ENCODE measurements at places on chromosomes 1 and 21.

GRCh38 chr21:21232320-21232719 is 234.1 kb downstream of the NCAM2 start:
- DNase-seq: no peak

GRCh38 chr1:235946571-235946981 is 79.9 kb upstream of the LYST start:
- no peak for DNase-seq

DNA sequence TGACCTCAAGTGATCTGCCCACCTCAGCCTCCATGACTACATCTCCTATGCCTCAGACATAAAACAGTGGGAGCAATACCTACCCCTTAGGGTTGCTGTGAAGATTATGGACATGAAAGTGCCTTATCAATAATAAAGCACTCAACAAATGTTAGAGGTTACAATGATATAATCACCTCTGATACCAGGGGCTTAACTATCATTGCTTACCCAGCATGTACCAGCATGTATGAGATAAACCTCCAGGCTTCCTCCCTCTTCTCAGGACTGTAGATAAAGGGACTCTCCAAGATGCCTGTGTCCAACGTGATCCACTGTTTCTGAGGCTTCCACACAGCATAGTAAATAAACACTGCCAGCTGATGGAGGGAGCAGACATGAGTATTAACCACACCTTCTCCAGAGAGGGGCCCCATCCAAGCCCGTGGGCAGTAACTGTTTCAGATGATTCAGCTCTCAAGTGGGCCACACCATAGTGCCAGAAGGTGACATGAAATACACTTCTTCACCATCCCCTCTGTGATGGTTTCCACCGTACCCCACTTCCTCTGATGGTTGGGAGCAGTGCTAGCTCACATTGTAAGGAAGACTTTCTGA is 26.2 kb downstream of the RHBDL2 start:
- DNase-seq: no peak

GRCh38 chr1:222852326-222852725 is 37.5 kb downstream of the DISP1 start:
- DNase-seq: no peak

DNA sequence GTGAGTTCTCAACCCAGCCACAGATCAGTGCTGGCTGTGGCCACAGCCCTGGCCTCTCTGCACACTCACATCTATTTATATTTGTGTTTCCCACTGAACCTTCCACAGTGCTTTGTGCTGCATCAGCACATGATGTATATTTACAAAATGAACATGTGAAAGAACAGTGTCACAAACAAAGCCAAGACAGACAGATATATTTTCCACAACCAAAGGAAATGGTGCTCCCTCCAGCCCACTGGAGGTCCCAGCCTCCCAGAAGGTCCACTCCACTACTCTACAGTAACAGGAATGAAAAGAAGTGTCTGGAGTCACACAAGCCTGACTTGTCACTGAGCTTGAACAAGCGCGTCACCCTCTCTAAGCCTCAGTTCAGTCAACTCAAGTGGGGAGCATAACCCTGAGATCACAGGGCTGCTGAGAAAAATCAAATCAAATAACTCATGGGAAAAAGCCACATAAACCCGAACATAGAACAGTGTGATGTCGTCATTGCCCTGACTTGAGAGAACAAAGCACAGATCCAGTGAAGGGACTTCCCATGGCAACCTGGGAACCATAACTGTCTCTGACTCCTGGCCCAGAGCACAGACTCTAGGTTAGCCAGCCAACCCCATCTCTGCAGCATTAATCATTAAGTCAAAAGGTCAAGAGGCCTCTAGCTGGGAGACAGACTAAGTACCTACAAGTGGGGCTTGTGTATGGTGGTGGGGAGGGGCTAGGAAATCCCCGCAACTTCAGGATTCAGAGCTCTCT is 121.2 kb downstream of the TRABD2B start:
- no peak for DNase-seq

- no peak for DNase-seq
These were observed 34.1 kb upstream of the H6PD start for GRCh38 chr1:9200441-9200840.

GRCh38 chr1:107244709-107245500 is 104.1 kb downstream of the NTNG1 start:
- DNase-seq: no peak

GRCh38 chr1:8133190-8133589 is 107.1 kb upstream of the ERRFI1 start:
- DNase-seq: no peak

- DNase-seq: no peak
These were observed 53.3 kb downstream of the GATAD2B start for GRCh38 chr1:153869486-153869885.

GRCh38 chr1:45370575-45370974 is 30.3 kb upstream of the MUTYH start:
- DNase-seq: no peak

DNA sequence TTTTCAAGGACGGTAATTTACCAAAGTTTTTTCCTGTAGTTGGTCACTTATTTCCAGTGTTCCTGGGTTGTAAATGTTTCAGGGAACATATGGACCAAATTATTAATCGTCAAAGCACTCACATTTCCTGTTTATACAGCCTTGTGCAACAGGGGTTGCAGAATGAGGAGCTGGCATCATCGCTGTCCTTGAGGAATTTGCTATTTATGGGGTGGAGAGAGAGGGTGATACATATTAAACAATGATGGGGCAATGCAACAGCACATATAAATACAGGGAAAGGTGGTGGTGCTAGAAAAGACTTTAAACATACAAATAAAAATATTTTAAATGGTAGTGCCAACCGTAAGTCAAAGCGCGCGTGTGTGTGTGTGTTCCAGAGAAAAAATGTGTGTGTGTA is 369.8 kb downstream of the NPHP4 start:
- no peak for DNase-seq

DNA sequence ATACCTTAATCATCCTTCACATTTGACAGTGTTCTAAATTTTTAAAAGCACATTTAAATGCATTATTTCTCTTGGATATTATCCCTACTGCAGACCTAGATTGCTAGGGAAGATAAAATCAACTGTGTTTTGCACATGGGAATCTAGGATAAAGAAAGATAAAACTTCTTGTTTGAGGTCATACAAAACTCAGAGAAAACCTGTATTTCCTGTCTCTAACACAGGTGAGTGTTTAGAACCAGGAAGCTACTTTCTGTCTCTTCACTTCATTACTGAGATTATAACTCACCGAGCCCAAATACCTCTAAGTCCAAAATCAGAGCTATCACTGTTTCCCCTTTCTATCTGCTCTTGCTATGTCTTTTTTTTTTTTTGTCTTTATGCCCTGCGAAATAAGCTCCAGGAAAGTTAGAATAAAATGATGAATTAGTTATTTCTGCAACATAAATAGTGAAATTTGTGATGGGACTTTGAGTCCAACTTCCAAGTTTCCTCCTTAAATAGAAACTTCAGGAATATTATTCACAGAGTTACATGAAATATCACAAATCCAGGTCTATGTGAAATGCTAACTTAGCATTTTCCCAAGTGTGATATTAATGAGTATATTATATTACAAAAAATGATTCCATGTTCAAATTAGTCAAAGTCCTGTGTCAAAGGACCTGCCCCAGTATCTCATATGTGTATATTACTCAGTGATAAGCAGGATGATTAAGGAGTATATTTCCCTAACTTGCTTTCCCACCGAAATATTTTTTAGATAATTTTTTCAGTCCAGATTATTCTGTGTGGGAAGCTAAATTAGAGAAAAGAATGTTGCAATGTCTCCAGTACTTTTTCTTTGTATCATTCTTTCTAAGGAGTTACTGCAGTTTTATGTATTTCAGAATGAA is 226.4 kb downstream of the PLA2G4A start:
- no peak for DNase-seq

- peak; percentile 39 for DNase-seq
These were observed 296.1 kb downstream of the PTPRC start for GRCh38 chr1:198934901-198935305.

GRCh38 chr1:179632868-179633267 is 41.2 kb downstream of the TDRD5 start:
- DNase-seq: no peak

- DNase-seq: peak; percentile 21
These were observed 138.5 kb downstream of the CLIC6 start for GRCh38 chr21:34807146-34807880.

DNA sequence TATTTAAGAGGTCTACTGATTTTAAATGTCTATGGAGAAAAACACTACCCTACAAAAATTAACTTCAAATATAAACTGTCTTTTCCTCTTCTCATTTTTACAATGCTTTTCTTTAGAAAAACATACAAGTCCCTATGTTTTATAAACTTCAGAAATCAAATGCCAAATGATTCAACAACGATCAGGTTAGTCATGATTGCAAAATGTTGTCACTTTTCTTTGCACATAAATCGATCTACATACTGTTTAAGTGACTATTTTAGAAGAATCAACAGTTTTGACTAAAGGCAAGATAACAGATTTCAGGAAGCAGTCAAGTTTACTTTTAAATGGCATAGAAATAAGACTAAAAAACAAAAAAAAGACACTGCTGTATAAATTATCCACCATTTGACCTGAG is 168.7 kb downstream of the GPATCH2 start:
- no peak for DNase-seq

- no peak for DNase-seq
These were observed 8.5 kb downstream of the GNG12 start for GRCh38 chr1:67824766-67825165.

DNA sequence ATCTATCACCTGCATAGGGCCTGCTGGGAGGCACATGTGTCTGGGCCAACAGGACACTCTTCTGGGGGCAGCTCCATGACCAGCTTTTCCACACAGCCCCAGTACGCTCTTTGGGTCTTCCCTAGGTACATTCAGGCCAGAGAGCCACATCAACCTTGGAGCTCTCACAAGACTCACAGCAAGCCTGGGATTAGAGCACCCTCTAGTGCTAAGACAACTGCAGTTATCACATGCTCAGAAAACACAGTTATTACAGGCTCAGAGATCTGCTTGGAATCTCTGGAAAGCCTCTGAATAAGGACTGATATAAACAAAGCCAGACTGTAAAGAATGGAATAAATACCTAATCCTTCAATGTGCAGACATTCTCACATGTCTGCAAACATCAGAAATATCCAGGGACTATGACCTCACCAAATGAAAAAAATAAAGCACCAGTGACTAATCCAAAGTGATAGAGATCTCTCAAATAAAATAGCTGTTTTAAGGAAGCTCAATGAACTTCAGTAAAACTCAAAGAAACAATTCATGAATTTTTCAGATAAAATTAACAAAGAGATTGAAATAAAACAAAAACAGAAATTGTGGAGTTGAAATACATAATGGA is 563.9 kb upstream of the NR5A2 start:
- DNase-seq: no peak

- DNase-seq: no peak
These were observed 9.0 kb downstream of the ZNF697 start for GRCh38 chr1:119639109-119639508.

GRCh38 chr1:214966346-214966745 is 116.2 kb upstream of the KCNK2 start:
- no peak for DNase-seq

- DNase-seq: no peak
These were observed 1.8 kb upstream of the C1orf74 start for GRCh38 chr1:209786146-209786545.

DNA sequence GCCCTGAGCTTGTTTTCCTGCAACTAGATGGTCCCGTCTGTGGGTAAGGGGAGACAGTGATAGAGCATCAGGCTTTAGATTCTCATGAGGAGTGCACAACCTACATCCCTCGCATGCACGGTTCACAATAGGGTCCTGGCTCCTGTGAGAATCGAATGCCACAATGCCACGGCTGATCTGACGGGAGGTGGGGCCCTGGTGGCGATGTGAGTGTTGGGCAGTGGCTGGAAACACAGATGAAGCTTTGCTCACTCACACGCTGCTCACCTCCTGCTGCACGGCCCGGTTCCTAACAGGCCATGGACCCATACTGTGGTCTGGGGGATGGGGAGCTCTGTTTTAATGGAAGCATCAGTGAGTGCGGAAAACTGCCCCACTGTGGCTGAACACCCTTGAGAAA is 35.8 kb upstream of the TTC34 start:
- DNase-seq: no peak

DNA sequence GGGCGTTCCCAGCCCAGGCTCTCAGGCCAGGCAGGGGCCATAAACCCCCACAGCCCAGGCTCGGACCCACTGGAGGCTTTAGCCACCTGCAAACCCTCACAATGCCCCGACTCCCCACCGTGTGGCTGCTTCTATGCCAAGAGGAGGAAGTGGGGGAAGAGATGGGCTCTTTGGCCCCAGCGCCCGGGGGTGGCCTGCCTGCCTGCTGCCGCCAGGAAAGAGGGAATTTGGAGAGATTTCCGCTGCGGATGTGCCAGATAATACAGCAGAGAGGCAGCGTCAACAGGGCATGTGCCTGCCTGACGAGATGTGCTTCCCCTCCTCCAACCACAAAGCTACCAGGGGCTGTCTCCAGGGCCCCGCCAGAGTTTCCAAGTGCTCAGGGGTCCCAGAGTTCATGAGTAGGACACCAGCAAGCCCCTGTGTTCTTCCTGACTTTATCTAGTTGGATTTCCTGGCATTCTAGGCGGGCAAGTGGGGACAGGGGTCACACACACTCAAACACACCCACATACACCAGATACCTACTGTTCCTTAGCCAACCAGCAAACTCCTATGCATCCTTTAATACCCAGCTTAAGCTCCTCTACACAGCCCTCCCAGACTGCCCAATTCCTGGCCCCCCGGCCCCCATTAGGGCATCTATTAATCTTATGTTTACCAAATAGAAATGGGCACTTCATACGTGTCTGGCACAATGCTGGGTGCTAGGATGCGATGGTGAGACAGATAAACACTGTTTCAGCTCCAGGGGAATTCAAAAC is 14.1 kb downstream of the EPHA2 start:
- DNase-seq: no peak

- no peak for DNase-seq
These were observed 4.6 kb downstream of the RAB3GAP2 start for GRCh38 chr1:220267630-220268029.

DNA sequence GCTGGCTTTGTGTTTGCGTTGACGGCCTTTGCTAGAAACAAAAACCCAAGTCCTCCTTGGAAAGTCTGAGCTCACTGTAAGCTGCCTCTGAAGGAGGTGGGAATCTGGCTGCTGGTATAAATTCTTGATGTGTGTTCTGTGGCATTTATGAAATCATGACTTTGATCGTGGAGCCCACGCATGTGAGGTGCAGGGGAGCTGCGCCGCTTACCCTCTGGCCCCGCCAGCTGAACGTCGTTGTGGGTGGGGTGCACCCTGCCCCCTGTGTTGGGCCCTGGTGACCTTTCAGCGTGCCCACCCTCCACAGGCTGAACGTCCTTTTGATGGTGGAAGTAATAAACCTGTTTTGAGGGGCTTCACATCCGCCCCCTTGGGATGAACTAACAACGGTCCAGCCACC is 21.2 kb upstream of the DIP2A start:
- DNase-seq: no peak

GRCh38 chr1:221439747-221440501 is 302.0 kb downstream of the DUSP10 start:
- DNase-seq: peak; percentile 3

- DNase-seq: no peak
These were observed 19.3 kb upstream of the RUNX3 start for GRCh38 chr1:24949331-24949881.

DNA sequence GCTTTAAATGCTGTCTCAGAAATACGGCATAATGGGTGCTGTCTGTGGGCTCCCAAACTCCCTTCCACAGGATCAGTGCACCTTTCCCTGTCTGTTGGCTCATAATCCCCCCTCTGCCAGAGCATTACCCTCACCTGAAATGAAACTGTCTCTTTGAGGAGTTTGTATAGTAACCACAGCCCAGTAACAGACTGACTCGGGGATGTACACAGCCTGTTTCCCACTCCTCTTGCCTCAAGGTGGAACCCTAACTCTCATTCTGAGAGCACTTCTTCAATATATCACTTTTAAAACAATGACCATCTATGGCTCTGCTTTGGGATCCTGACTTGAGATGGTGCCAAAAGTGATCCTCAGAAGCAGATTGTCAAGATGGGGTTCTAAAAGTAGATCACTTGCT is 332.5 kb downstream of the AMY1C start:
- no peak for DNase-seq

Data from stimulated activated CD8-positive, alpha-beta memory T cell treated with anti-CD3 and anti-CD28 coated beads, Interleukin-7, amount 100 ng/mL, for 1 hour (primary cell).